ENCODE measurements at places on chromosomes 7 and 10. TPM values are rescaled to one million over a fixed set of nuclear protein-coding genes. Genes with fewer than 3 reads are reported as not detected.
A peak's percentile ranks its signal among the peaks of the same experiment; 100 is the strongest.

DNA sequence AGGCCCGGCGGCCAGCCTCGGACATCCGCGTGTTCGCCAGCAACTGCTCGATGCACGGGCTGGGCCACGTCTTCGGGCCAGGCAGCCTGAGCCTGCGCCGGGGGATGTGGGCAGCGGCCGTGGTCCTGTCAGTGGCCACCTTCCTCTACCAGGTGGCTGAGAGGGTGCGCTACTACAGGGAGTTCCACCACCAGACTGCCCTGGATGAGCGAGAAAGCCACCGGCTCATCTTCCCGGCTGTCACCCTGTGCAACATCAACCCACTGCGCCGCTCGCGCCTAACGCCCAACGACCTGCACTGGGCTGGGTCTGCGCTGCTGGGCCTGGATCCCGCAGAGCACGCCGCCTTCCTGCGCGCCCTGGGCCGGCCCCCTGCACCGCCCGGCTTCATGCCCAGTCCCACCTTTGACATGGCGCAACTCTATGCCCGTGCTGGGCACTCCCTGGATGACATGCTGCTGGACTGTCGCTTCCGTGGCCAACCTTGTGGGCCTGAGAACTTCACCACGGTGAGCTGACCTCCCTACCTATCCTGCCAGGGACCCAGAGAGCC, 656 bp downstream of the ASIC3 start:
- DNase-seq, result no peak
- H3K27ac ChIP-seq, result no peak overlapping the region
- H3K36me3 ChIP-seq, result peaks cover 28% of the 10 kb centered on the region
- no peak overlapping the region for H3K4me3 ChIP-seq

- H3K4me3 ChIP-seq, result no peak overlapping the region
- H3K4me1 ChIP-seq, result peaks cover 22% of the 10 kb centered on the region
- H3K27me3 ChIP-seq, result no peaks in the 10 kb centered on the region
- H3K27ac ChIP-seq, result peak overlapping the region; percentile 55
These were observed 31.8 kb downstream of the GPRIN2 start for GRCh38 chr10:46524472-46525176.

GRCh38 chr7:87561102-87561501, 39.6 kb downstream of the ABCB1 start:
- no peak for DNase-seq
- H3K4me1 ChIP-seq, result no peaks in the 10 kb centered on the region
- no peak overlapping the region for H3K4me3 ChIP-seq
- H3K36me3 ChIP-seq, result peaks cover 28% of the 10 kb centered on the region
- no peak overlapping the region for H3K27ac ChIP-seq

- H3K36me3 ChIP-seq, result no peaks in the 10 kb centered on the region
- H3K4me1 ChIP-seq, result no peaks in the 10 kb centered on the region
- H3K27me3 ChIP-seq, result no peaks in the 10 kb centered on the region
- H3K27ac ChIP-seq, result no peak overlapping the region
- DNase-seq, result peak; percentile 15
- no peak overlapping the region for H3K4me3 ChIP-seq
These were observed 310.7 kb downstream of the WDR37 start for GRCh38 chr10:1366811-1367425.

TRIM73 gene
- 1.3 TPM for polyA plus RNA-seq

CNTNAP2 gene
- polyA plus RNA-seq, result 3.4 TPM

TAS2R3 gene
- not detected for polyA plus RNA-seq

ANXA8 gene
- polyA plus RNA-seq, result 0.41 TPM

ZNF777 gene
- polyA plus RNA-seq, result 6.2 TPM

All from SK-N-SH (cell line).